ENCODE measurements at places on chromosomes 3 and 15.
A peak's percentile ranks its signal among the peaks of the same experiment; 100 is the strongest.

- no peak for DNase-seq
Measured at GRCh38 chr15:92143765-92144164, 249.9 kb upstream of the ST8SIA2 start.

- DNase-seq = no peak
Measured at GRCh38 chr3:114223143-114223542, 14.2 kb downstream of the ZNF80 start.

DNA sequence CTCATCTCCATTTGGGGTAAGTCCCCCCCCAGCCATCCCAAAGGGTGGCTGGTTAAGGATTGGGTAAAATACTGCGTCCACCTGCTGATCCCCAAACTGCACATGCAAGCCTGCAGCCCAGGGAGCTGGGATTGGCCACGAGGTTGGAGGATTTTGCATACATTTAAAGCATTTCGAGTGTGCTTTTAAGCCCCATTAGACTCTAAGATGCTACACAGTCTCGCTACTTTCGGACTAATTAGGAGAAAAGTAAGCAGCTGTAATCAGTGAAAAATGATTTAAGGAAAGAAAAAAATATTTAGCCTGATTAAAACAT lies 23.9 kb downstream of the SLC6A6 start:
- no peak for DNase-seq

GRCh38 chr3:184196536-184196935 lies 10.5 kb downstream of the ABCF3 start:
- no peak for DNase-seq

GRCh38 chr3:63975723-63976122 lies 47.6 kb downstream of the PSMD6 start:
- no peak for DNase-seq

DNA sequence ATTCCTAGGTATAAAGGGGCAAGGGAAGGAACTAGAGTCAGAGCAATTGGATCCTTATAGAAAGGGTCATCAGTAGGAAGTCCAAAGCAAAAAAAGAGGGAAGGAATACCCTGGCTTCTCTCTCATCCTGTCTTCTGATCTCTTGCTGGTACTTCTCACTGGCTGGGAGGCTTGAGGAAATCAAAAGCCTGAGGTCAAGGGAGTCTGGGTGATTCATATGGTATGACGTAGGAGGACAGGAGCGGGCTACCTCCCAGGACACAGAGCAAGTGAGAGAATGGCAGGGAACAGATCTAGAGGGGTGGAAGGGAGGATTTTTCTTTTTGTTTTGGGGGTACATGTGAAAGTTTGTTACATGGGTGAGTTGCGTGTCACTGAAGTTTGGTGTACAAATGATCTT lies 76.0 kb downstream of the CFAP20DC start:
- DNase-seq = no peak

GRCh38 chr3:99394831-99395778 lies 243.3 kb upstream of the COL8A1 start:
- peak; percentile 22 for DNase-seq

GRCh38 chr3:41141433-41142167 lies 57.7 kb upstream of the CTNNB1 start:
- DNase-seq = no peak
